T-helper 2 cell (primary cell): ENCODE measurements at places on chromosomes 5 and 9.

DNA sequence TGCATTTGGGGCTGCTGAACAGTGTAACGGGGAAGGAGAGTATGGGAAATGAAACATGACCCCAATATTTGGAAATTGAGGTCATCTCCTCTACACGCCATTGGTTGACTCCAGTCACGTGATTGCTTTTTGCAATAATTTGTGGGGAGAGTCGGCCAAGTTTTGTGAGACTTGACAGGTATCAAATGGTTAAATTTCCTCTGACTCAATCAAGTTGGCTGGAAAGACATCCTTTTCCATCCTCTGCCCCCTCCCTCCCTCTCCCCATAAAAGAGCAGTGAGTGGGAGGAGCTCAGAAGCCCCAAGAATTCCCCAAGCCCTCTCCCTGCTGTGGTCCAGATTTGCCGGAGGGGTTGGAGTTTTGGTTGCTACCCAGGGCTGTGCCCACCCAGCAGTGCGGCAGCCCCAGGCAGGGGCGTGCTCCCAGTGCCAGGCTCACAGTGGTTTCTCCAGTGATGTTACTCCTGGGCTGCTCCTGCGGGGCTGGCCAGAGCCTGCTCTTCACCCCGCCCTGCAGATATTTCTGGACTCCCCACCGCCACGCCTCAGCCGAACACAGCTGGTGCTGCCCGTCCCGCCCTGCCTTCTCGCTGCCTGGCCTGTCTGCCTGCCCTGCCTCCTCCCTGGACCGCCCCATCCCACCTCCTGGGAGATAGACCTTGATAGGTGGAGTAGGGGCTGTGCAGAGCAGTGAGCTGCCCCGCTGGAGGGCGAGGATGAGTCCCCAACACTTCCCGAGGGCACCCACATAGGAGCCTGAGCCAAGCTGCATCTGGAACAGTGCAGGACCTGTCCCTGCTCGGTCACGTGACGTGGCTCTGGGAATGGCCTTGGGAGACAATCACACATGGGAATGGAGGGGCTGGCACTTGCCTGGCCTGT, 3.4 kb downstream of the COL5A1 start:
- no peak for DNase-seq

DNA sequence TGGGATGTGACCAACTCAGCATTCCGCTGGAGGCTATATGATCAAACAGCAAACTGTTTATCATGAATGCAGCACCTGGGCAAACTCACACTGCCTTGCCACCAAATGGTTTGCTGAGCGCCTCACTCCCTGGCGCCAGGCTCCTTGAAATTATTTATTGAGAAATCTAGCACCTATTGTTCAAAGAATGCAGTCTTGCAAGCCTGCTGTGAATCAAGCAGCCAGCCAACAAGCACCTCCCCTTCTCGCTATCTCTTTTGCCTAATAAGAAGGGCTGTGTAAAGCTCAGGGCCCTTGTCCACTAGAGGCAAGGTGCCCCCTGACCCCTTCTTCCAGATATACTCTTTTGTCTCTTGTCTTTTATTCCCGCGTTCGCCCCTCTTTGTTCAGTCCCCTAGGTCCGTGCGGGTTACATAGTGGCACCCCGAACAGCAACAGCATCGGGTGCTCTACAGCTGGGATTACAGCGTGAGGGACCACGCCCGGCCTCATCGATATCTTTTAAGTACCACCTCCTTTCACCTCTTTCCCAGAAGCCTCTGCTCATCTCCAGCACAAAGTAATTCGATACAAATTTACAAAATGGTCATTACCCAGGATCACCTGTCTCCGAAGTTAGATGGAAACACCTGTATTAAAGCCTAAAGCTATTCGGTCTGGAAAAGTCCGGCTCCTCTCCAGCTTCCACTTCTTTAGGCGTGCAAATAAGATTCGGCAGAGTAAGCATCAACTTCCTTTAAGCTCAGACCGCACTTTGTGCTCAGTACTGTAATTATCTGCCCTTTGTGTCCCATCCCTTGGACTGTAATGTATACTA, 896 bp downstream of the RIGI start:
- DNase-seq = no peak

DNA sequence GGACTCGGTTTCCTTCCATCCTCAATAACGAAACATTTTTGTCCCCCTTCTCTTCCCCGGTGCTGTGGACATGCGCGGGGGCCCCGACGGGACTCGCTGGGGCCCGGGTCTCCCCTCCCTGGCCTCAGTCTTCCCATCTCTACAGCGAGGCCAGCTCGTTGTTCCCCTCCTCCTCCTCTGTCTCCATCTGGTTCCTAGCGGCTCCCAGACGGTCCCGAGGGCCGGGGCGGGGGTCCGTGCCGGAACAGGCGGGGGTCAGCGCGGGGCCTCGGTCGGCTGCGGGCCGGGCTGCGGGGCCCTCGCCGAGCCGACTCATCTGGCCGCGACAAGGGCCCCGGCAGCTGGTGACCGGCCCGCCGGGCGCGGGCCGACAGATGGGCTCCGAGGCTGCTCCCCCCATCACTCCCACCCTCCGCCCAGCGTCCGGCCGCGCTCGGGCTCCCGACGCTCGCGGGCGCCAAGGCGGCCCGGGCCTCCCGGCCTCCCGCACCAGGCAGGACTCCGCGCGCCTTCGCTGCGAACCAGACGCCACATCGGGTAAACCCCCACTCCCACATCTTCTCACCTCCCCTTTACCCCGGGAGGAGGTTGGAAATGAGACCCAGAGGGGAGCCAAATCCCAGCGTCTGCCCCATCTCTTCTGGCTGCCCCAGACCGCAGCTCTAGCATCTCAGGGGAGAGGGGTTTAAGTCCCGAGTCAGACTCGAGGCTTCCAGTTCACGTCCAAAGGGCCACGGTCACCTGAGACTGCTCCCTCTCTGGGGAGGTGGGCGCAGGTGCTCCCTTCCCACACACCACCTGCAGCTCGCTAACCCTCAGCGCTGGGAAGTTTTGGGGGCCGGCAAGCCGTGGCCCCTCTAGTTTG, 8.1 kb downstream of the BARHL1 start:
- DNase-seq = no peak

- DNase-seq = no peak
These were observed 36.4 kb downstream of the LARP1 start for GRCh38 chr5:154791535-154791934.

DNA sequence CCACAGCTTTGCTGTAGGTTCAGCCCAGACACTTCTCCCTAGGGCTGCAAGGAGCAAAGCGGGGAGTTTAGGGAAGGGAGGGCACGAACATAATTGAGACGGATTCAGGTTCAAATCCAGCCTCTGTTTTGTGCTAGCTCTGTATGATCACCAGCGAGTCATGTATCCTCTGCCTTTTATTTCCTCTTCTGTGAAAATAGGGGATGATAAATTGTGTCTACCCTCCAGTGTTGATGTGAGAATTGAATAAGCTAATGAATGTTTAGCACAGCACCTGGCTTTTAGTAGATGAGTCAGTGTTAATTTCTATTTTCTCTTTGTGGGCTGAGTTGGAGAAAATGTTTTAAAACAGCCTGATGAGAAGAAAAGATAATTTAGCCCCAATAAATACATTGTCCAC, 6.2 kb downstream of the MLANA start:
- DNase-seq = no peak

DNA sequence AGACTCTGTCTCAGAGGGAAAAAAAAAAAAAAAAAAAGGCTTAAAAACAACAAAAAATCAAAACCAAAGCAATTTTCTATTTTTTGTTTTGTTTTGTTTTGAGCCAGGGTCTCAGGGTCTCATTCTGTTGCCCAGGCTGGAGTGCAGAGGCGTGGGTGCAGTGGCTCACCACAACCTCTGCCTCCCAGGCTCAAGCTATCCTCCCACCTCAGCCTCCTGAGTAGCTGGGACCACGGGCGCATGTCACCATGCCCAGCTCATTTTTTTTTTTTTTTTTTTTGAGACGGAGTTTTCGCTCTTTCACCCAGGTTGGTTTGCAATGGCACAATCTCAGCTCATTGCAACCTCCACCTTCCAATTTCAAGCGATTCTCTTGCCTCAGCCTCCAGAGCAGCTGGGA, 5.7 kb downstream of the STK10 start:
- no peak for DNase-seq

DNA sequence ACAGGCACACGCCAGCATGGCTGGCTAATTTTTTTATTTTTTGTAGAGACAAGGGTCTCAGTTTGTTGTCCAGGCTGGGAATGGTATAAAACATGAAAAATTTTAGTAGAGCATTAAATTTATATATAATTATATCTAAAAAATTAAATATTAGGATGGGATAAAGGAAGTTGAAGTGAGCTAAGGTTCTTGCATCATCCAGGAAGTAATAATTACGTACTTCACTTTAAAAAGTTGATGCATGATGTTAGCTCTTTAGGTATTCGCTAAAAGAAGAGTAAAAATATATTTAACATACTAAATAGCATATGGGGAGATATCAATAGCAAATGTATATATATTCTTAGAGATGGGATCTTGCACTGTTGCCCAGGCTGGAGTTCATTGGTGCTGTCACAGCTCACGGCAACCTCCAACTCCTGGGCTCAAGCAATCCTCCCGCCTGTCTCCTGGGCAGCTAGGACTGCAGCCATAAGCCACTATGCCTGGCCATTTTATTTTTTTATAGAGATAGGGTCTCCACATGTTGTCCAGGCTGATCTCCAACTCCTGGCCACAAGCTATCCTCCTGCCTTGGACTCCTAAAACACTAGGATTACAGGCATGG, 12.3 kb downstream of the DCAF10 start:
- DNase-seq = no peak

DNA sequence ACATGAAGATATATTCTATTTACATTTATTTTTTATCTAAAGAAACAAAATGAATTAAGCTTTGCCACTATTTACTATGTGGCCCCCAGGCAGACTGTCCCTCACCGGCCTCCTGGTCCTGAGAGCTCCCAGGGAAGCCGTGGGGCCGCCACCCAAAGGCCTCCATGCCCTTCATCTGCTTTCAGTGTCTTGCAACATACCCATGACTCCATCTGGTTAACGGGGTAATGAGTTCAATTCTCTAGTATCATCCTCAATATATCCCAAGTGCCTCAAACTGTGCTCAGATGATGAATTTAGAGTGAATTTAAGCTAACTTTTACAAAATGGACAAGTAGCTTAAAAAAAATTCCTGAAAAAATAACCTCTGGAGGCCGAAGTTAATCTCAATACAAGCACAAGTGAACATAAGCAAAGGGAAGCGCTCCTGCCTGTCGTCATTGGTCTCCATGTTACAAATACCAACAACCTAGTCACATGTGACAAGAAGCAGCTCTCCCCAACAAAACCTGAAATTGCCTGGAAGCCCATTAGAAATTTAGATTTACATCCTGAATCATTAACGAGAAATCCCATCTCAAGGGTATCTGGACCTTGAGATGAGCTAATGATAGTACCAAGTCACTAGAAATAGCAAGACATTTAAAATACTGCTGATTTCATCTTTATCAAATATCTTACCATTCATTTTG, 26.1 kb downstream of the DAP start:
- no peak for DNase-seq

GRCh38 chr5:136038635-136039034, 9.8 kb downstream of the TGFBI start:
- no peak for DNase-seq

- no peak for DNase-seq
These were observed 65.2 kb downstream of the NSD1 start for GRCh38 chr5:177198738-177199137.

- no peak for DNase-seq
These were observed 41.4 kb upstream of the FAM240B start for GRCh38 chr9:38761339-38761738.

DNA sequence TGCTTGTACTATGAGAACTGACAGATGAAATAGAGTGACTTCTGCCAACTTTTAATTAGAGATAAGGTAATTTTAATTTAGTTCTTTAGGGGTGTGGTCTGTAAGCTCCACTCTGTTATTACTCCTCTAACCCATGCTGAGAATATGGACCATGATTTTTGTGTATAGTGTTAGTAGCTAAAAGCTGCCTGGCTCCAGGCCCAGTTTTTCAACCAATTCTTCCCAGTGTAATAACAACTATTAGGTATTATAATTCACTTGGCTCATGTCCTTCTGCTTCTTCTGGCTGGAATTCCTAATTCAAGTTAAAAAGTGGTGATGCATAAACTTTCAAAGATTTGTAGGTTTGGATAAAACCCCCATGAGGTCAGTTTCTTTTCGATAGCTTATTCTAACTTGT, 216.3 kb downstream of the ISL1 start:
- no peak for DNase-seq

DNA sequence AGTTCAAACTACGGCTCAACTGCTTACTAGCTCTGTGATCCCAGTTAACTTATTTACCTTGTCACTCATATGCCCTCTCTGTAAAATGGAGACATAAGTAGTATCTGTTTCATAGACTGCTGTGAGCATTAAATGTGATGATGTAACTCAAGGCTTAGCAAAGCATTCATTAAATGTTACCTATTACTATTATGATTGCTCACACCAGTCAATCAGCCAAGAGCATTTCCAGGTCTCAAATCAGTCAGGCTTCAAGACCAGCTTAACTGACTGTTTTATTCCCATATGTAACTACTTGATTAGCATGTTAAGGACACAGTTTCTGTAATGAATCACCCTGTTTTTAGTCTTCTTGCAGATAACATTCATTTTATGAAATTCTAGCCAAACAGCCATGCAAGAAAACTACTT, 413.3 kb downstream of the MLLT3 start:
- no peak for DNase-seq

DNA sequence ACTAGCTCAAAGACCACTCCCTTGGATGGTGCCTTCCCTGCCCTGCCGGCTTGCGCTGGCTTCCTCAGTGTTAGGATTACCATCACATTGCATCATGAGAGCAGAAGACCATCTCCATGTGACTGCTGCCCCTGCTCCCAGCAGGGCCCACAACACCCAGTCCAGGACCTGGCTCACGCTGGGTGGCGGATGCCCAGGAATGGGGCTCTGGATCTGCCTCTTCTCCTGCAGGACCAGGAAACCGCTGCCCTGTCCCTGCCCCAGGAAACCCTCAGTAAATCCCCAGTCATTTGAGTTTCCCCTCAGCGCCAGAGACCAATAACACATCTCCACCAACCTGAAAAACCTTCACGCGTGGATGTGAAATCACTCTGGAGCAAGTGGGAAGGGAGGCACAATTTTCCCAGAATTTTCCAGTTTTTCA, 3.3 kb upstream of the RNF44 start:
- no peak for DNase-seq

DNA sequence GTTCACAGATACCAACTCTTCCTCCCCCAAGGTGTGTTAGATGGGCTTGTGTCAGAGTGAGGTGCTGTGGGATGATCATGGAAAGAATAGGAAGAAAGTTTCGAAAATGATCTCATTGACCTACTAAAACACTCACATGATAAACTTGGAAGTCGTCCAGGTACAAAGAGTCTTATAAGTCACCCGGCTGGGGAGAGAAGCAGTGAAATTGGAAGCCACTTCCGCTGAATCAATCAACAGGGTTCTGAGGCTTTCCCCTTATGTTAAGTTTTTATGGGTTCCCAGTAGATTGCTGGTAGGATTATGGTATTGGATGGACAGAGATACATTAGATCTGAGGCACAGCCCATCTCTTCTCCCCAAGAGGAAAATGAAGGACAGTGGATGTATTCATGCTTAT, 218.8 kb upstream of the MSX2 start:
- no peak for DNase-seq

- DNase-seq = no peak
These were observed 15.6 kb upstream of the PTBP3 start for GRCh38 chr9:112349008-112349333.
